ENCODE measurements at places on chromosomes 2 and 18.

DNA sequence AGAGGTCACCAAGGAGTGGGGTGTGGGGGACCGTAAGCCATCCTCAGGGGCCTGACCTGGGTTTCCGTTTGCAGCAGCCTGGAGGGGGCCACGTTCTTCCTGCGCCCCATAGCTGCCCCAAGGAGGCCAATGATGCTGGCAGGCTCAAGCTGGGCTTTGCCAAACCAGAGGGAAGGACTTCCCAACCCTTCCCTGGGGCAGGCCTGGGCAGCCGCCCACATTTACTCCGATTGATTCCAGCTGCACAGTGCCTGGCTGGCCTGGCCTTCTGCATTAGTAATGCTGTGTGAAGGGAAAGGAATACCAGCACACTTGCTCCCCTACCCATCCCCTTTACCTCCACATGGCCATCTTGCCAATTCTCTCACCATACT, 360.6 kb upstream of the SLC14A2 start:
- DNase-seq: no peak

- DNase-seq: no peak
Observed at GRCh38 chr18:10121028-10121427, 207.2 kb downstream of the VAPA start.

GRCh38 chr2:74778381-74779264, 55.3 kb upstream of the HK2 start:
- DNase-seq: no peak

- no peak for DNase-seq
Observed at GRCh38 chr2:152046940-152047339, 51.9 kb downstream of the CACNB4 start.

DNA sequence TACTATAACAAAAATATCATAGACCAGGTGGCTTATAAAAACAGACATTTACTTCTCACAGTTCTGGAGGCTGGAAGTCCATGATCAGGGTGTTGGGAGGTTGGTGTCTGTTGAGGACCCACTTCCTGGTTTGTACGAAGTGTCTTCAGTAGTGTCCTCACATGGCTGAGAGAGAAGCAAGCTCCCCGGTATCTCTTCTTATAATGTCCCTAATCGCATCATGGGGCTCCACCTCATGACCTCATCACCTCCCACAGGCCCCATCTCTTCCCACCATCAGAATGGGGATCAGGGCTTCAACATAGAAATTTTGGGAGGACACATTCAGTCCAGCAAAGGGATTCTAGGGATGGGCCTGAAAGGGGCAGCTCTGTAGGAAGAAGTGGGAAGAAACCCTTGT, 4.8 kb upstream of the NIFK start:
- no peak for DNase-seq

DNA sequence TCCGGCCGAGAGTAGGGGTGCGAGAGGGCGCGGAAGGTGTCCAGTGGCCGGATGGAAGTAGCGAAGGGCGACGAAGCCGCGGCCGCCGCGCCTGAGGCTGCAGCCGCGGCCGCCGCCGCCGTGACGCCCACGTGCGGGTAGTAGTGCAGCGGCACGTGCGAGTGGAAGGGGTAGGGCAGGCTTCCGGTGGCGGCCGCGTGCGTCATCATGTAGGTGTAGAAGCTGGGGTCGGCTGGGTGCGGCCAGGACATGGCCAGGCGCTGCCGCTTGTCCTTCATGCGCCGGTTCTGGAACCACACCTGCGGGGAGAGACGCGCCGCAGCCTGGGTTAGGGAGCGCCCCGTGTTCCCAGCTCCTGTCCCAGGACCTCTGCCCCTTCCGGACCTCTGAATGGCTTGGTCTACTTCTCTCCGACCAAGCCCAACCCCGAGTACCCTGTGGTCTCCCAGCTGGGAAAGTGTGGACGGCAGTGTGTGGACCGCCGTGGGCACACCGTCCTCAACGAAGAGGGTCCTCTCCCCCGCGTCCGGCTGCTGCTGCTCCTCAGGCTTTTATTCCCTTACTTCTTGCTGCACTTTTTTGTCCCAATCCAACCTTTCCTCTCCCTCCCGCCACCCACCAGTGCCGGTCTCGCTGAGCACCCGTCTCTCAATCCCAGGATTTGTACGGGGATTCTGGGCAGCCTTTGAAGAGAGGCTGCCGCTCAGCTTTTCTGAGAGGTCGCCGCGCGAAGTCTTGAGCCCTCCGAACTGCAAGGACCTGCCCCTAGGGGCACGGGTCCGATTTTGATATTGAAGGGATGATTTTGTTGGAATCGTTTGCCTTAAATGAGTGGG, 3.0 kb downstream of the EVX2 start:
- no peak for DNase-seq

- DNase-seq: no peak
Observed at GRCh38 chr2:234536178-234536965, 39.5 kb upstream of the ARL4C start.

GRCh38 chr18:76363436-76364120, 131.5 kb downstream of the ZNF516 start:
- DNase-seq: no peak

- DNase-seq: no peak
Observed at GRCh38 chr2:229417916-229418315, 146.8 kb upstream of the PID1 start.

DNA sequence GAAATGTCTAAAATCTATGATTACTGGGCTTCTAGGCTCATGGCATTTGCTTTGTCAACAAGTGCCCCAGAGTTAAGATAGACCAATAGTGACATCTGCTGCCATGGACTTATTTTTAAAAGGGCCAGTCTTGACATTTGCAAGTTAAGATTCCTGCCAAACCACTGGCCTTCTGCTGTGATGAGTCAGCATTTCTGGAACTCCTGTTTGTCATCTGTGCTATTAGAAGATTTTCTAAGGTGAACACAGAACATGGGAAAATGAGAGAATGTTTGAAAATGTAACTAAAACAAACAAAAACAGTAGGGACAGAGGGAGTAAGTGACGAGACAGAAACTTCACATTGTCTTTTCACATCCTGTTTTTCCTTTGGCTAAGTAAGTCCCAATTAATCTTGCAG, 93.7 kb upstream of the WDR75 start:
- no peak for DNase-seq

GRCh38 chr2:85091838-85092237, 41.4 kb upstream of the TCF7L1 start:
- DNase-seq: no peak

GRCh38 chr2:172095146-172095904, 7.4 kb downstream of the DLX2 start:
- peak; percentile 48 for DNase-seq

DNA sequence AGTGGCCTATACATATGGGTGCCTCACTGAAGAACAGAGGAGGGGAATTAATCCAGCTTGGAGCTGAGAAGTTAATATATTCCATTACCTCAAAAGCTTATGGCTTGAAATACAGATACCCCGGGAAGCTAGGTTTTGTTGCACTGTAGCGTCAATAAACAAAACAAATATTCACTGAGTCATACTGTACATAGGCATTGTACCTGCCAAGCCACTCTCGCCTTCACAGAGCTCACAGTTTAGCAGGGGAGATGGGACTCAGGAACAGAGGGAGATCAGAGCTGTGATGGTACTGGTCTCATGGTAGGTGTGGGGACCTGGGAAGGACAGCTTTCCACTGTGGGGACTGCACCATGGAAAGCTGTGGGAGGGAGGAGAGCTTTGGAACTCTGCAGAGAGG, 111.2 kb upstream of the ST6GAL2 start:
- no peak for DNase-seq

DNA sequence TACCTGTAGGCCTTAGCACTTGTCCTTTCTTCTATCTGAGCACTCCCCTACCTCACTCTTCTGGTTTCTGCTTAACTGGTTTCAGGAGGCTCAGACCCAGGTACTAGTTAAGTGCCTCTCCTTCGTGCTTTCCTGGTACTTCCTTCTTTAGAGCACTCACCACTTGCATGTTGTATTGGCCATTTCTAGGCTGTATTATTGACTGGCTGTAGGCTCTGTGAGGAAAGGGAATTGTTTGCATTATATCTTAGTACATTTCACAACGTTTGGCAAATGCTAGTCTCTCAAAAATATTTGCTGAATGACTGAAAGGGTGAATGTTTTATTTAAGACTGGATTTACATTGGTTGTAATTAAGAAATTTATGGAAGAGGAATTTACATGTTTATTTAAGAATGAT, 36.0 kb upstream of the SCN1A start:
- DNase-seq: no peak

DNA sequence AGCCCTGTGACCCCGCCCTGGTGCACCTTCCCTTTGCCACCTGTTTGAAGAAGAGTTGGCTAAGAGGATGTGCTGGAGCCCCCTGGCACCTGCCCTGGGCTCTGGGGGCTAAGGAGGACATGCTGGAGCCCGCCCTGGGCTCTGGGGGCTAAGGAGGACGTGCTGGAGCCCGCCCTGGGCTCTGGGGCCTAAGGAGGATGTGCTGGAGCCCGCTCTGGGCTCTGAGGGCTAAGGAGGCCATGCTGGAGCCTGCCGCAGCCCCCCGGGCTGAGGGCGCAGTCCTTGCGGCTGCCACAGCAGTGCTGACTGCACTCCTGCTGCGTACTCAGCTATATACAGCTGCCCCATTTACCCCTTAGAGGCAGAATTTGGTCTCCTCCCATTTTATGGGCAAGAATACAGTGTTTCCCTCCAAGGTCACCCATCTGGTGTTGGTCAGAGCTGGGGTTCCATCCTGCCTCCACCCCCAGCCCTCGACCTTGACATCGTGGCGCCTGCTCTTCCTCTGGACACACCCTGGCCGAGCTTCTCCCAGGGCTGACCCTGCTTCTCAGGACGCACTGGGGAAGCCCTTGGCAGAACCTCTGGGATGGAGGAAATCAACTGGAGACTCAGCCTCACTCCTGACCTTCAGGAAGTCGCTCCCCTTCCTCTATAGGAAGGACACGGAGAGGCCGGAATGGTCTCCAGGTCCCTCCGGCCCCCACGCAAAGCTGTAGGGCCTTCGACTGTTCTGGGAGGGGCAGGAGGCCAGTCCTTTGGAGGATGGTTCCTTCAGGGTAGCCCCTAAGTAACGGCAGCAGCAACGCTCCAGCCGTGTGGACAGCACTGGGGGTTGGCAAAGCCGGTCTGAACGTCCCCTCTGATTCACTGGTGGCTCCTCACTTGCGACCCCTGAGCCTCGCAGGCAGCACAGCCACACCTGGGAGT, 65.0 kb upstream of the HPCAL1 start:
- no peak for DNase-seq

DNA sequence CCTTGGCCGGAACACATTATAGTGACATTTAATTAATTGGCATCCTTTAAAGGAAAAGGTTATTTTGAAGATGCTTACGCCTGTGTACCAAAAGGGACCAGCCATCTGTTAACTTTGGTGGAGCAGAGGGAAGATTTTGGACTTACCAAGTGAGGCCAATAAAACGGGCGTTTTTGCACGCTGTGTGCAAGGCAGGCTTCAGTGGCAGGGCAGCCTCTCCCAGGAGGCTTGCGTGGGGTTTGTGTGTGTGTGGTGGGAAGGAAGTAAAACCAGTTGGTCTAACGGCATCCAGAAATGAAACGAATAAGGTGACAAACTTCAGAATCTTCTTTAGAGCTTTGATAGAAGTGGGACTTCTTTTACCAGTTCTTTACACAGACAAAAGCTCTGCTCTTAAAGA, 191.7 kb downstream of the PRKCE start:
- DNase-seq: no peak

DNA sequence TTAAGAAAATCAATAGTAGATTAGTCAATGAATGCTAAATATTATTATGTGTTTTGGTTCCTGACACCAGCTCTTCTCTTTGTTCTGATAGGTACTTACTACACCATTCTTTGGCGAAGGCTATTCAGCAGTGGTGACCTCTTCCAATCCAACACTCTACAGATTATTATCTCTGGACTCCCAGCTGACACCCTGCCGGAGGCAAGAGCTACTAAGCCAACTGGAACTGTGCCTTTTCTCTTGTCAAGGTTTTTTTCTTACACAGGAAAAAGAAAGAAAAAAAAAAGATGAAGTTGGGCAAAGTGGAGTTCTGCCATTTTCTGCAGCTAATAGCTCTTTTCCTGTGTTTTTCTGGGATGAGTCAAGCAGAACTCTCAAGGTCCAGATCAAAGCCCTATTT, 11.7 kb downstream of the CDH7 start:
- no peak for DNase-seq

- no peak for DNase-seq
Observed at GRCh38 chr18:48153613-48154481, 223.4 kb upstream of the SMAD2 start.

DNA sequence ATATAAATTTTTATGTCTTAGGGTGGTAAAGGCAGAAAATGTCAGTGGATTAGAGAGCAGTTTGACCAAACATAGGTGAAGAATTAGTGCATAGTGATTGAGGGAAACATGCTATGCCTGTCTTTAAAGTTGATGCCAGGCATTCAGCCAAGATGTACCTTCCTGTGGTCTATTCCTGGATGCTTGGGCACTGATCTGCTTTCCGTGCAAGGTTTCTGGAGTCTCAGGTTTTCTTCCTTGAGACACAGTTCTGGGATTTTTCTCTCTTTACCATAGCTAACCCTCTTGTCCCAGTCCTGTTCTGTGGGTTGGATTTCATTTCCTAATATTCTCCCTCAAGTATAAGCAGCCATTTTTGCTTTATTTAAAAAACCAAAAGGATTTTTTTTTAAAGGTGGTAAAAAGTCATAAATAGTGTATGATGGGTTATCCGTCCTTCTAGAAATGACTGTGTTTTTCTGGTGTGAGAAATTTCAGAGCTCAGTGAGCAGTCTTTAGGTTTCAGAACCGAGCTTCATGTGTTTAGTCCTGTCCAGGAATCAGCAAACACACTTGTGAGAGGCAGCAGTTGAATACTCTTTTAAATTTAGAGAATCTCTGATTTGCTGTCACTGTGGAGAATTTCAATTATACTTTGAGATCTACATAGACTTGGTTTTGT, 43.0 kb upstream of the CYBRD1 start:
- no peak for DNase-seq

- DNase-seq: no peak
Observed at GRCh38 chr2:67283641-67284040, 113.5 kb upstream of the ETAA1 start.

DNA sequence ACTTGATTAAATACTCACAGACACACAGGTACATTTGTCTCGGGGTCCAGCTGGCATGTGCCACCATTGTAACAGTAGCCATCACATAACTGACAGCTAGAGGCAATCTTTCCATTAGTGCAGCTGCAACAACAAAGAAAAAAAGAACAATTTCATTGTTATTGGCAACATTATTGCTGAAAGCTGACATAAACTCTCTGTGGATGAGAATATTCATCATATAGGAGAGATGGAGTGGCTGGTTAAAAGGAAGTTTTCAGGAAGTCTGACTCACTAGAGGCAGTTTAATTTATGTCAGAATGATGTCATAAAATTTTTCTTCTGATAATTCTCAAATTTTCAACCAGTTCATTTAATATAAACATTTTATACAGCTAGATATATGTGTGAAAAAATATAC, 1490.0 kb upstream of the NXPH2 start:
- no peak for DNase-seq

DNA sequence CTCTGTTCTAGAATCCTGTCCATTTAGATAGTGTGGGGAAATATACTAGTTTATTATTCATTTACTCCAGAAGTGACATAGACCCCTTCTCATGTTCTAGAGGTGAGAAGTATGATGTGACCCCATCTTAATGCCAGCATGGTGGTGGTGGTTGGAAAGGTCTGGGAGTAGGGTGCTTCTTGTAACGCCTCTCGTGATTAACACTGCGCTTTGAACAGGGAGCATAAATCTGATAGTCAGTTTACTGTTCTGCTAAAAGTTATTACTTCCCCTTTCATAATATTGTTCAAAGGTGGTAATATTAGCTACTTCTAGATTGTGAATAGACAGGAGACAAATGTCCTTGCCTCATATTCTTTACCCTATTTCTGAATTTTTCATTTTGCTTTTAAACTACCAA, 35.6 kb downstream of the EHBP1 start:
- no peak for DNase-seq

- DNase-seq: no peak
Observed at GRCh38 chr18:7803956-7804469, 236.9 kb downstream of the PTPRM start.
